ENCODE measurements at places on chromosomes 16 and 17. TPM values are rescaled to one million over a fixed set of nuclear protein-coding genes. Genes with fewer than 3 reads are reported as not detected.

DNA sequence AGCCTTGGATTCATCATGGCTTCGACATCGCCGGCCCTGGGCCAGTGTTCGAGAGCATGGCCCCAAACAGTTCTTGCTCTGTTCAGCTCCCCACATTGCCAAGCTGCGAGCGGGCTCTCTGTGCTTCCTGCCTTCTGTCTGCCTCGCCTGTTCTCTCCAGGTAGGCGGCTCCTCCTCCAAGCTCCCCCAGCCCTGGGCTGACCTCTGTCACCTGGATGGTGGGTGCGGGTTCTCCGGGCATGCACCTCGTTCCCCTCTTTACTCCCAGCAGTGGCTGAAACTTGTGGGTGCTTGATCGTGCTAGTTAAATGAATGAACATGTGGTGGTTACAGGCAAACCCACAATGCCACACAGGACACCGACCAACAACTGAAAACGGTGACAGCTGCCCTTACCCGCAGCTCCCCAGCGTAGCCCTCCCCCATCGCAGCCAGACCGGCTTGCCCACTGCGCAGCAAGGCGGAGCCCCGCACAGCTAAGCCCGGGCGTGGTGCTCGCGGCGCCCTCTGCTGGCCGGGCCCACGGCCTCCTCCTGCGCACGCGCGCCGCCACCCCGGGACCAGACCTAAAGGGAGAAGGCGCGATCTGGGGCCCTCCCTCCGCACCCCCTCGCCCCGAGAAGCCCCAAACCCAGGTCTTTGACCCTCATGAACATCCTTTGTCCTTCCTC lies 23.0 kb upstream of the EIF1 start:
- peak; percentile 79 for DNase-seq
- no peaks in the 10 kb centered on the region for H3K27me3 ChIP-seq
- H3K4me3 ChIP-seq: peak overlapping the region; percentile 70

DNA sequence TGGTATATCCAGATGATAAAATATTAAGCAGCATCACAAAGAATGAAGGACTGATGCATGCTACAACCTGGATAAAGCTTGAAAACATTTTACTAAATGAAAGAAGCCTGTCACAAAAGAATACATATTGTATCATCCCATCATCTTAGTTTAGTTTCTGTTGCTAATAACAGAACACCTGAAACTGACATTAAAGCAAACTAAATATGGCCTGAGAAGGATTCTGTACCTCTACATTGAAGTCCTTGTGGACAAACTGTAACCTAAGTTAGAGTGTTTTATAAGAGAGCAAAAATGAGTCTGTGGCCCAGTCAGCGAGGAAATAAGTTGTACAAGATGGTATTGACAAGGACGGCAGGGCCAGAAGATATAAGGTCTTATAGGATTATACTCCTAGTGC lies 261.0 kb upstream of the CPHXL start:
- H3K27ac ChIP-seq: no peak overlapping the region
- H3K27me3 ChIP-seq: no peaks in the 10 kb centered on the region
- no peak overlapping the region for H3K4me3 ChIP-seq
- no peaks in the 10 kb centered on the region for H3K36me3 ChIP-seq

ATAD5 gene
- total RNA-seq: 9.7 TPM

DNA sequence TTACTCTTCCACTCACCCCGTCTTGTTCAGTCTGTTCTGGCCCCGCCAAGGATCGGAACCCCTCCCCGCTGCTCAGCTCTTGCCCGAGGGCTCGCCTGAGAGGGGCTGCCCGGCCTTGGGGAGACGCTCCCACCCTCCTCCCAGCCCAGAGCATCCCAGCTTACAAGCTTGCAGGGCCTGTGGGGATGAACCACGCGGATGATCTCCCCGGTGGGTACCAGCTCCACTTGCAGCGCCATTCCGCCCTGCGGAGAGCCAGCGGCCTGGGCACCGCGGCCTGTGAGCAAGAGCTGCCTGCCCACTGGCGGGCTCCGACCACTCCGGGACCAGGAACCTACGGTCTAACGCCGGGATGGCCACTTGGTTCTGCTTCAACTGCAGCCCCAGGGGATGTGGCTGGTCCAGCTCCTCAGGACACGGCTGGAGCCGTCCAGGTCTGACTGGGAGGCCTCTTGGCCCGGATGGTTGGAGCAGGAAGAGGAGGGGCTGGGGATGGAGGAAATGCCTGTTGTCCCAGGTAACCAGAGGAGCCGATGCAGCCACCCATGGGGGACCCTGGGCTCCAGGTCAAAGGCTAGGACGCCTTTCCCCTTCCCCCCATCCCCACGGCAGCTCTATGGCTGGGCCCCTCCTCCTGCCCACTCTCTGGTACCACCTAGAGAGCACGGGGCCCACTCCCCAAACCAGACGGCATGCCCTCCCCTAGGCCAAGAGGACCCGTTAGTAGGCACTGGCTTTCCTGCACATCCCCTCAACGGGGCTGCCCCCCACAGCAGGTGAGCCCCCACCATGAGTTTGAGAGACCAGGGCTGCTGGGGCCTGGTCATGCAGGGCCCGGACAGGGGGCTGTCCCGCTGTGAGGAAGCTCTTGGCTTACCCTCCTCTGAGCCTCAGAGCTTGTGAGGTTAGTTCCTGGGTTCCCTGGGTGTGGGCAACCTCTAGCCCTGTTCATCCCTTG lies at the start of gene MYO1C:
Gene MYO1C (minus strand): TSS at position 438 of the 958 bp plus-strand sequence. CDS start 199 bp downstream, at position 239.
- peak within 1 kb of the TSS; percentile 84 for H3K4me3 ChIP-seq
- peak within 1 kb of the TSS; percentile 94 for H3K27ac ChIP-seq
- H3K27me3 ChIP-seq: peaks cover 2% of the 10 kb centered on the region
- DNase-seq: no peak
- no peaks in the 10 kb centered on the region for H3K36me3 ChIP-seq

- H3K4me3 ChIP-seq: no peak overlapping the region
- no peak overlapping the region for H3K27ac ChIP-seq
- DNase-seq: no peak
- H3K4me1 ChIP-seq: peaks cover 19% of the 10 kb centered on the region
Observed at GRCh38 chr17:59346876-59347407, 15.5 kb downstream of the YPEL2 start.

- no peaks in the 10 kb centered on the region for H3K27me3 ChIP-seq
- H3K27ac ChIP-seq: no peak overlapping the region
- H3K4me1 ChIP-seq: no peaks in the 10 kb centered on the region
- H3K36me3 ChIP-seq: no peaks in the 10 kb centered on the region
- no peak for DNase-seq
Observed at GRCh38 chr16:12393239-12393638, 410.4 kb downstream of the CPPED1 start.

SPG7 gene
- 199 TPM for total RNA-seq

ADCY7 gene
- 24.8 TPM for total RNA-seq
